BJ (cell line): ENCODE measurements at places on chromosomes 5 and 9.

DNA sequence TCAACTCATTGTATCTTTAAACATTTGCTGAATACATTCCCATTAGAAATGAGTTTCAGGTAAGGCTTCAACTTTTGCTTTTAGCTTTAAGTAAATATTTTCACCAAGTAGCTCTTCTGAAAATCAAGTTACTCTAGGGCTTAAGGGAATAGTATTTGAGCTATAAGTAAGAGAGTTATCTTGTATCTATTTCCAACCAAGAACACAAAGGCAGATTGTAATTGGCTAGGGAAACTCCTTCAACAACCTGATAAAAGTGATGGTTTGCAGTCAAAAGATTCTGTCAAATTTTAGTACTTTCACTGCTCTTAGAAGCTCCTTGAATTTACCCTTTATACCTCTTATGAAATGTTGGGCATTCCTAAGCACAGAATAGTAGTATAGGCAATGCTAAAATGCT is 13.0 kb downstream of the ELL2 start:
- DNase-seq: no peak

GRCh38 chr5:136037001-136037705 is 8.4 kb downstream of the TGFBI start:
- no peak for DNase-seq

- DNase-seq: no peak
These were observed 6.1 kb upstream of the AFAP1L1 start for GRCh38 chr5:149265597-149265996.

DNA sequence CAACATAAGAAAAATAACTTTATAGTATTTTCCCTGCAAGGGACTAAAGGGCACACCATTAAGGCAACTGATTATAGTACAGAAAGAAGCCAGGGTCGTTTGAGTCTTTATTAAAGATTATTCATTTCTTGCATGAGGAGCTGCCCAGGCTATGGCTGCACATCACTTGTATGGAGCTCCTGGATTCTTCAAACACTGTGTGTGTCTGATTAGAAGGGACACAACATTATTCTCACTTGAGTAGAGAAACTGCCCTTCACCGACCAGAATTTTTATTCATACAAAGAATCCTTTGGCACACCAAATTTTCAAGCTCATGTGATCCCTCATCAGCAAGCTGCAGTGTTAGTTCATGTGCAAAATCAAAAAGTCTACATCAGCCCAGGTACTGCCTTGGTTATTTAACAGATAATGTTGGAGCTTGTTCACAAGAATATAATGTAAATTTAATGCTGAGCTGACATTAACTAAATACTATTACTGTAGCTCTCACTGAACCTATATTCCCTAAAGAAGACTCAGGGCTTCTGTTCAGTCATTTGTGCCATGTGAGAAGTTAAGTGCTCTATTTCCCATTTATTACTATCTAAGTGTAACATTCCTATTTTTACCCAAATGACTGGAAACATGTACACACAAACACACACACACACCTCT is 9.9 kb downstream of the C5orf63 start:
- DNase-seq: no peak

DNA sequence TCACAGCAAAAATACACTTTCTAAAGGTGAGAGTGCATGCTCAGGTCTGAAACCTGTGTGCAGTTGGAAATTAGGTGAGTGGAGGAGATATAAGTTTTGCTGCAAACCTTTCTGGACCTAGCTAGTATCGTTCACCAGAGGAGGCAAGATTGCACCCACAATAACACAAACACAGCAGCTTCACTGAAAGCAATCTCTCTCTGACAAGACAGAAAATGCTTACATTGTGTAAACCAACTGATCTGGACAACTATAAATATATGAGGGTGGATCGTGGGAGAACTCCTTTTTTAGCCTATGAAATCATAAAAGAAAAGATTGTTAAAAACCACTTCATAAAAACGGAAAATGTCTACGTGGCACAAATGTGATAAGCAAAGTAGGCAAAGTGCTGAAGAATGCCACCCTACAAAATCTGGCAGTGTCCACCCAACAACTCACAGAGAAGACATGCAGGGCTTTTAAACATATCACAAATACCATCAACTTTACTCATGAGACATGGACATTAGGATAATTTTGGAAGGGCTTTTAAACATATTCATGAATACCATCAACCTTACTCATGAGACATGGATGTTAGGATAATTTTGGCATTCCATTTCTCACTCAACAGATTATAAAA is 134.3 kb downstream of the CDH18 start:
- DNase-seq: peak; percentile 76

DNA sequence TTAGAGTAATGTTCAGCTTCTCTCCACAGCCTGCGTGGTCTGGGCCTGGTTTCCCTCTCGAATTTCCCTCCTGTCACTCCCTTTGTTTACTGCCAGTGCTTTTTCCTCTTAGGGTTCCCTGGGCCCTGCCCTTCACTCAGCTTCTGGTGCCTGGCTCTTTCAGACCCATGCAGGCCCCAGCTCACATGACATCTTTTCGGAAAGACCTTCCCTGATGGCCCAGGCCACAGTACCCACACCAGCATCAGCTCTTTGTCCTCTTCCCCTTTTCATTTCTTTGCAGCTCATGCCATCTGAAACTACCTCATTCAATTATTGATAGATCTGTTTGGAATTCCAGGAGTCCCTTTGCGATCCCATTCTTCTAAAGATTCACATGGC is 68.1 kb upstream of the ABL1 start:
- DNase-seq: no peak

- peak; percentile 28 for DNase-seq
These were observed 1.5 kb downstream of the RNF145 start for GRCh38 chr5:159207686-159208513.

DNA sequence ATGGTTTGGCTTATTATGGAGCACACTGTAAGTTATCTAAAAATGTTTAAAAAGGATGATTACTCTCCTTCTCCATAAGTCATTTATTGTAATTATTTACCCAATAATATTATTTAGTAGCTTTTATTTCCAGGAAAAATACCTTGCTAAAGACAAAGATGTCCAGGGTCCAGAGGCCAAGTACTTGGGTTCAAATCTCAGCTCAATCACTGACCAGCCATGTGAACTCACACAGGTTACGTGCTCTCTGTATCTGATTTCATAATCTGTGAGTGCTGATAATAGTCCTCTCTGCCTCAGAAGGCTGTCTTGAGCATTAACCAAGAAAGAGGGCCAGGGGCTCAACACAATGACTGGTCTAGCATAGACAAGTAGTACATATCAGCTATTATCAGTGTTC is 27.0 kb downstream of the ALDH1A1 start:
- DNase-seq: no peak

- DNase-seq: peak; percentile 15
These were observed 391.5 kb downstream of the FGF10 start for GRCh38 chr5:43997647-43998272.

DNA sequence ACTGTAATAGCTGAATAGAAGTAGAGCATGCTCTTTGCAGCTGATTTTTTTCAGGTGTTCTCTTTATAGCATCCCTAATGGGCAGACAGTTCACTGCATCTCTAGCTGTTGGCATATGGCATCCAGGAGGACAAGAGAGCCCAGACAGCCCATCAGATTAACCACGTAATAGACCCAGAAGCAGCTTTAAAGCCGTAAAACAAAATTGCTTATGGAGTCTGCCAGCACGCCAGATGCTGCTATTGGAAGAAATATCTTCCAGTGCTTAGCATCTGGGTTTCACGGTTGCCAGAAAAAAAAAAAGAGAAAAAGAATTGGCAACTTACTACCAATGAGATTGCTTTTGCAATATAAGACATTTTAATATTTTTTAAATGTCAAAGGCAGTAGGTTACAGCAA is 869.4 kb upstream of the NUDT12 start:
- no peak for DNase-seq

DNA sequence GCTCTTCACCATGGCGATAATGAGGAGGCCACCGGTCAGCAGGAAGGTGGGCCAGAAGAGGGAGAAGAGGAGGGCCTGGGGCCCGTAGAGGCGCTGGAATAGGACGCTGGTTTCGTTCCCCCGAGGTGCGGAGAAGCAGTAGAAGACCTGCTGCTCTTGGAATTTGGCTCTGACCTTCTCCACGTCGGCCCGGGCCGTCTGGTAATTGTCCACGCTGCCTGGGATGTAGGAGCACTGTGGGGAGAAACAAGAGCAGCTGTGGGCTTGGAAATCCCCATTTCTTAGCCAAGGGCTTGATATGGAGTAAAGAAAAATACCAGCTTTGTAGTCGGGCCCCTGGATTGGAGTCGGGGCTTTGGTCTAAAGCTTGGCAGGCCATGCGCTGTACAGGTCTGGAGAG is 10.4 kb downstream of the KCNMB1 start:
- DNase-seq: no peak

DNA sequence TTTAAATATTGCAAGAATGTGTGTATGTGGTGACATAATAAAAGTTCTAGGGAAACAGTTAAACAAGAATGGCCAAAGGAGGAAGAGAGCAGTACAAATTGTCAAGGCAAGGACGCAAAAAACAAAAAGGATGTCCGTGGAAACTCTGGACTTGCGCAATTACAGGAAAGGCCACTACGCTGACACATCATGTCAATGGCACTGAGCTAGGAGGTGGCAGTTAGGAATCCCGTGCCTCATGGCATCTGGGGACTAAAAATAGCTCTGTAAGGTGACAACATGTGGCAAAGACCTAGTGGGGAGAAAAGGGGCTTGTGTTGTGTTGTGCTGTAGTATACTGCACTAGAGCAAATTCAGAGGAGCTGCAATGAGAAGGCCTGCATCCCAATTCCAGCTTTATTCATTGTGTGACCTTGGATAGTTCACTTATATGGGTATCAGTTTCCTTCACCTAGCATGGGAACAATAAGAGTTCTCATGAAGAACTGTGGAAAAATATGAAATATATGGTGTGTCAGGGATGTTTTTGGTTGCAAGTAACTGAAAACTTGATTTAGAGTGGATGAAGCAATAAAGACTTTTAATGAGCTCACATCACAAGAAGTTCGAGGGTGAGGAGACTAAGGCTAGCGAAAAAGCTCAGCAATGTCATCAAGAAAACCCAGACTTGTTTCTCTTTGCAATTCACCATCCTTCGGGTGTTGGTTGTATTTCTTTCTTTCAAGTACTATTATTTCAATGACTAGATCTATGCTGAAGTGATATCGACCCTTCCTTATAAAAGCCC is 124.1 kb upstream of the STC2 start:
- peak; percentile 61 for DNase-seq

- DNase-seq: no peak
These were observed 7.8 kb downstream of the ANGPTL2 start for GRCh38 chr9:127114606-127115005.

DNA sequence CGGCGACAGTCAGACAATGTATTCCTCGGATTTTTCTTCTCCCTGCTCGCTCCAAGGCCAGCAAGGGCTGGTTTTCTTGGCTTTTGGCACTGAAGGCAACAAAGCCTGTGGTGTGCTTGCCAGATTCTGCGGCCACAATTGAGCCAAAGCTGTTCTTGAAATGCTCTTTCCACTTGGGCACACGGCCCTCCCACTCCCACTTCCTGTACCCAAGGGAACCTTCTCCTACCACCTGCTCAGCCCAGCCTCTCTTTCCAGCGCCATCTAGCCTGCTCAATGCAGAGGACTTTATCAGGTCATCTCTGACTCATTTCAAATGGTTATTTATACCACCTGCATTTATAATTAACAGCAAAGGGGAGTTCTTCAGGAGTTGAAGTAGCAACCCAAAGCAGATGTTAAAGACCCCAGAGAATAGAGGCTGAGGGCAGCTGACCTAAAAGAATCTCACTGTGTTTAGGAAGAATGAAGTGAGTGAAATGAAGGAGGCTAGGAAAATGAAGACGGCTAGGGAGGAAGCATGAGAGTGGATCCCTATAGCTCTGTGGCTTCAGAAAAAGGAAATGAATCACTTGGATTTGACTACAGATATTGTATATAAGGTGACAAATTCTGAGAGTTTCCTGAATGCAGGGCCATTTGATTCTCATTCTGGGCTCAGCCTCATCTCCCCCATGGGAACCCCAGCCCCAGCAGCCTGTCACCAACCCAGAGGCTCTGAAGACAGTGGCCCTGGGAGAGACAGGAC is 439.0 kb downstream of the ENC1 start:
- DNase-seq: no peak

GRCh38 chr9:33245341-33245740 is 5.4 kb downstream of the SPINK4 start:
- no peak for DNase-seq

GRCh38 chr9:127123064-127123890 is 842 bp upstream of the ANGPTL2 start:
- no peak for DNase-seq

DNA sequence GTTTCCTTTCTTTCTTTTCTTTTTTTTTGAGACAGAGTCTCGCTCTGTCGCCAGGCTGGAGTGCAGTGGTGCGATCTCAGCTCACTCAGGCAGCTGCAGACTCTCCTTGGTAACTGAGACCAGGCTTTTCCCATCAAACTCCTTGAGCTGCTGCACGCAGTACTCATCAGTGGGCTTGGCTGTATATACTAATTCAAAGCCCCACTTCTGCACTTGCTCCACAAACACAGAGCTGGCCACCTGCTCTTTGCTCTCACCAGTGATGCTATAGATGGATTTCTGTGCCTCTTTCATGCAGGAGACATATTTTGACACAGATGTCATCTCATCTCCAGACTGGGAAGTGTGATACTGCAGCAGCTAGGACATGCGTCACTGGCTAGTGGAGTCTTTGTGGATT is 252.7 kb downstream of the AP3B1 start:
- DNase-seq: no peak

- DNase-seq: no peak
These were observed 177.2 kb downstream of the GADD45G start for GRCh38 chr9:89781838-89782540.

GRCh38 chr9:6239694-6240093 is 24.1 kb downstream of the IL33 start:
- no peak for DNase-seq

DNA sequence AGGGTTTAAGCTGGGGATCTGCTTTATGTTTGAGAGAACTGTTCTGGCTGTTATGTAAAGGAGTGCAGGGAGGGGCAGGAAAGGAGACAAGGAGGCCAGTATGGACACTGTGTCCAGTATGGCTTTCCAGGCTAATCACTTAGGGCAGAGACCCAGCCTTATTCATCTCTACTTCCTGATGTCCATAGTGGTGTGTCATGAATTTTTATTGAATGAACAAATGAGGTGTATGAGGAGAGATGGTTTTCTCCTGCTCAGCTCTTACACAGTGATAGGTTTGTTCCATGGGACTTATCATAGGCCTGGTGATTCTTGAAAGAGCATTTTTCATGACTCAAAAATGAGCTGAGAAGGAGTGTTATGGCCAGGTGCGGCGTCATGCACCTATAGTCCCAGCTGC is 20.5 kb upstream of the FGFR4 start:
- no peak for DNase-seq

DNA sequence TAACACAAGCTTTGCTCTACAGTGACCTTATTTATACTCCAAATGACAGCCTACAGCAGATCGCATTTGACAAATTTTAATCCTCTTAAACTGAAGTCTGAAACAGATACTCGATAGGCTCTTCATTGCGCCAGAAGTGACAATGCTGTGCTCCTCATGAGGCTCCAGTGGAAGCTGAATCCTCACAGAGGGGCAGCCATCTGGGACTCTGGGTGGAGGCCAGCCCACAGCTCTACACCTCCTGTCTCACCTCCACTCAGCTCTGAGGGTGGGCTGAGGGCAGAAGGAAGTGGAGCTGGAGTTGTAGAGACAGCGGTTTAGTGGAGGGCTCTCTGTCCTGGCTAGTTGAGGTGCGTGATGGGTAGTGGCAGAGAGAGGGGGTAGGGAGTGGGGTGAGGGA is 283.3 kb upstream of the ANKRD55 start:
- no peak for DNase-seq

GRCh38 chr9:134346840-134347583 is 20.8 kb downstream of the RXRA start:
- DNase-seq: no peak

- no peak for DNase-seq
These were observed 128.3 kb upstream of the CCNH start for GRCh38 chr5:87541033-87541432.
